Activated naive CD8-positive, alpha-beta T cell treated with anti-CD3 and anti-CD28 coated beads, Interleukin-2, amount 10 ng/mL, durations not matched to agents 7 days and 5 days (primary cell): ENCODE measurements at places on chromosomes 5 and 9. TPM values are rescaled to one million over a fixed set of nuclear protein-coding genes. Genes with fewer than 3 reads are reported as not detected.
A peak's percentile ranks its signal among the peaks of the same experiment; 100 is the strongest.

SPINK13 gene
- total RNA-seq = not detected

DNA sequence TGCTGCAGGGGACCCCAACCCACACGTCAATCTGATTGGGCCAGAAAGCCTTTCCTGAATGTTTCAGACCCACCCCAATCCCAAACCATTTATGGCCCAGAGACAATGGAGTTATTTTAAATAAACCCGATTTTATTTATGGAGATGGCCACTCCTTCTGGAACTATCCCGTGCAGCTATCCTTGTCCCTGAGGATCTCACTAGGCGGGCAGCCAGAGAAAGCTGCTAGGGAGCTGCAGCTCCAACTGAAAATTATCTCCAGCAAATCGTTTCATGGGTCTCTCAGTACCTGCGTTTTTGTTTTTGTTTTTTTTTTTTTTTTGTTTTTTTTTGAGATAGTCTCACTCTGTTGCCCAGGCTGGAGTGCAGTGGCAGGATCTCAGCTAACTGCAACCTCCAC is 23.0 kb downstream of the C1QTNF2 start:
- peaks cover 2% of the 10 kb centered on the region for H3K27me3 ChIP-seq
- DNase-seq = no peak
- peaks cover 5% of the 10 kb centered on the region for H3K4me1 ChIP-seq
- no peak overlapping the region for H3K4me3 ChIP-seq
- H3K36me3 ChIP-seq = no peaks in the 10 kb centered on the region

DNA sequence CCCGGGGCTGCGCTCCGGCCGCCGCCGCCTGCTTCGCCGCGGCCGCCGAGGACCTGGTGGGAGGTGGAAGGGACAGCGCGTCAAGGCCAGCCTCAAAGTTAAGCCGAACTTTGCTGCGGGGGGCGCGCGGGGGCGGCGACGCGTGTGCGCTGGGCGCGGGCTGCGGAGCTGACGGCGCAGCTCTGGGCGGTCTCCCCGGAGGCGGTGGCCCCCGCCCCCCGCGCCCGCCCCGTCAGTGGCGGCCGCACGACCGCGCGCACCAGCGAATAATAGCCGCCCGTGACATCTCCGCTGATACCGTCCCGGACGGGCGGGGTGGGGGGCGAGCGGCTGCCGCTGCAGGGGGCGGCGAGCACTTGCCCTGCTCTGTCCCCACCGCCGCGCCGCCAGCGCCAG is 579 bp upstream of the FAM78A start:
- H3K4me3 ChIP-seq = peak overlapping the region; percentile 30
- peaks cover 24% of the 10 kb centered on the region for H3K4me1 ChIP-seq
- H3K27me3 ChIP-seq = peaks cover 13% of the 10 kb centered on the region
- H3K27ac ChIP-seq = peak overlapping the region; percentile 67
- H3K36me3 ChIP-seq = peaks cover 40% of the 10 kb centered on the region

GRCh38 chr5:148012801-148013200 is 51.0 kb upstream of the SPINK5 start:
- DNase-seq = no peak
- no peak overlapping the region for H3K27ac ChIP-seq
- H3K4me3 ChIP-seq = no peak overlapping the region
- H3K27me3 ChIP-seq = no peaks in the 10 kb centered on the region

DNA sequence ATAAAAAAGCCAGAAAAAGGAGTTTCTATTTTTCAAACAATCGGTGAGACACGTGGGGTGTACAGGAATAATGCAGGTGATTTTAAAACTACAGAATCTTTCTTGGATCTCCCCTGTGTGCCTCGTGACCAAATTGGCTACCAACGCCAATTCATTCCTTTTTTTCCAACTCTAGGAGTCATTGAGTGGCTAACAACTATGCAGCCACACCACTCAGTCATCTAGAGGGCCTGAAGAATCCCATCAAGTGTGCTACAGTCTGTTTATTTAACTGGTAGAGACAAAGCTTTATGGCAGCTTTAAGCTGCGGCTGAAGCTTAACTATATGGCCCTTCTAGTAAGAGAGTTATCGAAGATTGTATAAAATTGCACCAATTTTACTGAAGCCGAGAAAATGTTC is 113.1 kb upstream of the NIPBL start:
- H3K4me1 ChIP-seq = no peaks in the 10 kb centered on the region
- DNase-seq = no peak
- peaks cover 3% of the 10 kb centered on the region for H3K27me3 ChIP-seq
- H3K4me3 ChIP-seq = no peak overlapping the region

DNA sequence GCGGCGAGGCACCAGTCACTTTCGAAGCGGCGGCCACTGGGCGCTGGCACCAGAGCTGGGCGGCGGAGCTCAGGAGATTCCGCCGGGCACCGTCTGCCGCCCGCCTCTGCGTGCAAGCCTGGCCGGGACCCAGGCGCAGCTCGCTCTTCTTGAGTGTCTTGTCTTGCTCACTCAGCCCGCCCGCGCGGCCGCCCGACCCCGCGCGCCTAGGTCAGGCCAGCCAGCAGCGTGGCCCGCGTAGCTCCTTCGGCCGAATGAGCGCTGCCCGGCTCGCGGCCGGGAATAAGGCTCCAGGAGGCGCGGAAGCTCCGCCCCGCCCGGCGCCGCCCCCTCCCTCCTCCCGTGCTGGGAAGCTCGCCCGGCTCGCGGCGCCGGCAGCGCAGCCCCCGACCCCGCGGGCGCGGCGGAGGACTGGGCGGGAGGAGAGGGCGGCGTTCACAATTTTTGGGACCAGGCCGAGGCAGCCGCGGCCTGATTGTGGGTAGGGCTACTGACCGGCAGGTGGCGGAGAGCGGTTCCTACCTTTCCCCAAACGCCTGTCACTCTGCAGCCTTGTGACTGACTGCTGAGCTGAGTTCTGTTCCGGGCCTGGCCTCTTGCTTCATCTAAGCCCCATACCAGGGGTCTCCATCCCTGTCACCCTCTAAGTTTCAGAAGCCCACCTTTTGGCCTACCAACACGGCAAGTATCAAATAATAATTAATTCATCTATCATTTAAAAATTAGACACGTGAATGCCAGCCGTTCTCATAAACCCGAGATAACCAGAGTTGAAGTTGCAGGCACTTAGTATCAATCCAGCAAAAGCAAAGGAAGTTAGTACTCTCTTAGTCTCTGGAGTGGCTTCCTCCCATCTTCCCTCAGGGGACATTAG is at the start of gene HBEGF:
Gene HBEGF, minus strand, starts transcription at position 256 of the 874 bp plus-strand sequence. CDS start 275 bp downstream, outside the sequence.
- H3K27ac ChIP-seq = peak within 1 kb of the TSS; percentile 84
- DNase-seq = peak; percentile 75
- peaks cover 21% of the 10 kb centered on the region for H3K36me3 ChIP-seq
- H3K4me3 ChIP-seq = peak within 1 kb of the TSS; percentile 95

GRCh38 chr5:158406884-158407823 is 548.2 kb upstream of the CLINT1 start:
- no peak overlapping the region for H3K4me3 ChIP-seq
- no peak for DNase-seq
- H3K27me3 ChIP-seq = peaks cover 2% of the 10 kb centered on the region
